ENCODE measurements at places on chromosomes 5 and 9.

GRCh38 chr9:108813951-108814601 lies 41.7 kb downstream of the ACTL7B start:
- DNase-seq: no peak

- DNase-seq: no peak
Measured at GRCh38 chr5:158384535-158385481, 525.9 kb upstream of the CLINT1 start.

- no peak for DNase-seq
Measured at GRCh38 chr9:125650271-125650737, 56.7 kb downstream of the MAPKAP1 start.

GRCh38 chr5:153498516-153498915 lies 8.0 kb downstream of the GRIA1 start:
- DNase-seq: no peak

GRCh38 chr5:88691945-88692868 lies 190.8 kb downstream of the MEF2C start:
- DNase-seq: no peak

GRCh38 chr5:62183727-62184126 lies 122.3 kb upstream of the KIF2A start:
- DNase-seq: no peak

DNA sequence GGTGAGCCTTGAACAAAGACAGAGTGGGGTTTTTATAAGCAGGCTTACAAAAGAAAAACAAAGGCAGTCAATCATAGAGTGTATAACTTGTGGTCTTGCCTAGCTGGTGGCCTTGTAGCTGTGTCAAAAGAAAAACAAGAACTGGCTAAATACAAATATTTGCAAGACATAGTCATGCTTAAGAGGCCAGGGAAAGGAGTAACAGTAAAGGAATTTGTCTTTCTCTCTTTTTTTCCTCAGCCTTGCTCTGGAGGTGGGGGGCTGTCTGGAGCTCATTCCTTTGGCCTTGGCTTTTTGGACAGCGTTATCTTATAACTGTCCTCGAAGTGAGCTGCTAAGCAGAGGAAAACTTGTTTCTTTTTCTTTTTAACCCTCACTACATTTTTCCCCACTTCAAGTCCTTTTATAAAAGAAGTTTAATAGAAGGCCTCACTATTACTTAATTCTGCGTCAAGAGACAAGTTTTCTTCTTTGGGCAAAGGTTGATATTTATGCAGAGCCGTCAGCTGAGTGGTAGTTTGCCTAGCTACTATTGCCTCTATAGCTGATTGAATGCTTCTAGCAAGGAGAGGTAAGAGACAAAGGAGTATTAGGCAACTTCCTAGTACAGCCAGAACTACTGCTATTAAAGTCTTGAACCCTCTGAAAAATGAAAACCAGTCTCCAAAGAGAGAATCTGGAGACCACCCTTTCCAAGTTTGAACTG lies 14.3 kb downstream of the CEL start:
- DNase-seq: no peak

GRCh38 chr5:72074251-72074650 lies 33.0 kb upstream of the MAP1B start:
- DNase-seq: no peak

- no peak for DNase-seq
Measured at GRCh38 chr5:91956738-91957137, 573.6 kb upstream of the ARRDC3 start.

DNA sequence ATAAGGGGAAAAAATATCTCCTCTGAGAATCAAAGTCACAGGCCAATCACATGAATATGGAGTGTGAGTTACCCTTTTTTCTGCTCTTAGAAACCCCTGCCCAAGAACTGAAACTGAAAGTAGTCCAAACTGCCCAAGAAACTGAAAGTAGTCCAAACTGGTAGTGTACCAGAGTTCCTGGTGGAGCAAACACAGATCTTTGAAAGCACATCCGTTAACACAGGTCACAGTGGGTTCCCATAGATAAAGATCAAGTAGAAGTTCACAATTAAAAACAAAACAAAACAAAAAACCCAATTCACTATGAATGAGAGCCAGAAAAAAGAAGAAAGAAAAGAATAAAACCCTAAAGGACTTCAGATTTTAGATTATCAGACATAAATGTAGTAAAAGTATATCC lies 332.4 kb upstream of the EFNA5 start:
- DNase-seq: no peak

DNA sequence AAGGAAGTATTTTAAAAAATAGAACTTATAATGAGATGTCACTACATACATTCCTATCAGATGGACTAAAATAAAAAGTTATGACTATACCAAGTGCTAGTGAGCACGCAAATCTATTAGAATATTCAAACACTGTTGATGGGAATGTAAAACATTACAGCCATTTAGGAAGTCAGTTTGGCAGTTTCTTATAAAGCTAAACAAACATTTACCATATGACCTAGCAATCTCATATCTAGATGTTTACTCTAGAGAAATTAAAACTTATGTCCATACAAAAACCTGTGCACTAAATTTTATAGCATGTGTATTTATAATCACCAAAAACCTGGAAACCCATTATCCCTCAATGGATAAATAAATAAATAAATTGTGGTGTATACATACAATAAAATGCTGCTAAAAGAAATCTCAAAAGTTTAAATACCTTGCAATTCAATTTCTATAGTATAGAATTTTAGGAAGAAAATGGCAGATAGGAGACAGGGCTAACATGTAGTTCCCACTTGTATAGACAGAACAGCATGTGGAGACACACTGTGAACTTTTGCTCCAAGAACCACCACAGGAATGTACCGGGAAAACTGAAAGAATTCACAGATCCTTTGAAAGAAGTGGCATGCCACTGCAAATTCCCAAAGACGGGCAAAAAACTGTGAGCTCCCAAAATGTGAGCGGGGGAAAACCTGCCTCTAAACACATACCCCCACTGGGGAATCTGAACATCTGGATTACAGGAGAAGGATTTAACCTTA lies 174.6 kb upstream of the SPEF2 start:
- DNase-seq: no peak

All from activated naive CD4-positive, alpha-beta T cell (primary cell).